ENCODE measurements at places on chromosomes 2 and 18.

GRCh38 chr2:16765356-16765755 is 99.7 kb upstream of the CYRIA start:
- DNase-seq, result no peak

DNA sequence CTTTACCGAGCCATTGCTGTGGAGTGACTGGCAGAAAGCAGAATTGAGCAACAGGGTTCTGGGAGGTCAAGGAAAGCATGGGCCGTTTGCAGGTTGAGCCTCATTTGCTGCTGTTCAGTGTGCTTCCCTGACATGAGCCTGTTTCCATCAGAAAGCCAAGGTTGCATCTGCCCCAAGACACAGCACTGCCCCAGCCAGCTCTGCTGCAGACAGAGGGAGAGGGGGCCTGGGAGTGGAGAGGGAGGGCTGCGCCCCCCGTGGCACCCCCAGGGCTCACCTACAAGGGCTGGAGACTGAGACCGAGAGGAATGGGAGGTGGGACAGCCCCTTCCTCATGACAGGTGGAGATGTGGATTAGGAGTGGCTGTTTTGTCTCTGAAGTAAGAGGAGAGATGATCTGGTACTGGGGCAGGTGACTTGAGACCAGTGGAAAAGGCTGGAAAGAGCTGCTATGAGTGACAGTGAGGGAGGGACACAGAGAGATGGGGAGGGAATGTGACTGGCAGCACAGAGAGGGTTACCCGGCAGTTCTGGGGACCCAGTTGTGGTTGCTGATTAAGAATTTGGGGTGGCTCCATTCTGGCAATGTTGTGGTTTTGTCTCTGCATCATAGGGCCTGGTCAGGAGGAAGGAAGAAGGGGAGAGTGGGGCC is 218.0 kb downstream of the DYSF start:
- no peak for DNase-seq

- no peak for DNase-seq
Observed at GRCh38 chr2:184734338-184734737, 136.0 kb downstream of the ZNF804A start.

GRCh38 chr2:20429528-20429927 is 17.3 kb upstream of the RHOB start:
- peak; percentile 15 for DNase-seq

- DNase-seq, result no peak
Observed at GRCh38 chr2:102147935-102148334, 5.4 kb downstream of the IL1R1 start.

- DNase-seq, result no peak
Observed at GRCh38 chr2:96325884-96326255, 753 bp downstream of the ITPRIPL1 start.

GRCh38 chr2:44895061-44895460 is 46.4 kb upstream of the SIX3 start:
- DNase-seq, result no peak

GRCh38 chr18:36527051-36527450 is 229.5 kb downstream of the FHOD3 start:
- no peak for DNase-seq

DNA sequence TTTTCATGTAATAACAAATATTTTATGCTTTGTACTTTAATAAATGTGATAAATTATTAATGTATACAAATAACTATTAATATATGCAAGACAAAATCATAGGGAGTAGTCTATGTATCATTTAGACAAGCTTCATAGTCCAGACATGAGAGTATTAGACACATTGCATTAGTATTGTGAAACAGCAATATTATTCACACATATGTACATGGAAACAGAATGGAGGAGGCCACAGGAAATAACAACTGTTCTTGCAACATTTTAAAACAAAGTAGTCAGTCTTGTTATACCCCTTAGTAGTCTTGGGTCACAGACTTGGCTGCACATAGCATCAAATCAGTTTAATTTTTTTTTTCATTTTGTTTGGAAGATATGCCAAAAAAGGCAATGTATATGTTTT is 15.8 kb downstream of the DSC1 start:
- no peak for DNase-seq

GRCh38 chr2:63424329-63425078 is 163.8 kb downstream of the WDPCP start:
- DNase-seq, result no peak

DNA sequence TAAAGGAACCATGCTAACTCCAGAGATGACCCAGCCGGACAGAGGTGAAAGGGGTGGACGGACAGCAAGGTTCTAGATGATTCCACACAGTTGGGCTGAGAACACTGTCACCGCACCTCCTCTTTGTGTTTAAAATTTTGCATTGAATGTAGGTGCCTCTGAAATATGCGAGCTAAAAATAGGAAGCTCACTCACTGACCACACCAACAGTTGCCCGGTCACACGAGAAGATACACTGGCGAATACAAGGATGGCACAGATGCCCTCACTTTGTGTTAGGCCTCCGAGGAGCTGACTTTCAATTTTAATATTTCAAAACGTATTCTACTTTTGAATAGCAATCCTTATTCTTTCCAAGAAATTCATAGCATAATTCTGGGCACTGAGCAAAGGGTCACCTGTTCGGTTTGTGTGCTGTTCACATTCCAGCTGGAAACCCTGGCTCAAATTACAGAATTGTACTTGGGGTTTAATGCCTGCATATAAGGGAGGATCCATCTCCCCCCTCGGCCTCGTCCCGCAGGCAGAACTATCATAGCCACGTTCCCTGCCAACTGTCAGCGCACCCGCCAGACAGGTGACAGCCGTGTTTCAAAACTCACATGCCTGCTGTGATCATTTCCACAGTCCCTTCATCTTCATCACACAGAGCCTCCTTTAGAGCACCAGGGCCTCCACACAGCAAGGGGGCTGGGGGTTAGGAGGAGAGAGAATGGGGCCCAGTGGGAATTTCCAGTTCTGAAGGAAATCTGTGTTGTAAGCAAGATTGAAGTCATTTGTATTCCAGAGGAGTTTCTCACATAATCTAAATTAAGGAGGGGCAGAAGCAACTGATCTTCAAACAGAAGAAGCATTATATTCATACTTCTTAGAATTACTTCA is 48.2 kb downstream of the ADI1 start:
- DNase-seq, result no peak

- no peak for DNase-seq
Observed at GRCh38 chr2:160145471-160145870, 54.6 kb downstream of the ITGB6 start.

DNA sequence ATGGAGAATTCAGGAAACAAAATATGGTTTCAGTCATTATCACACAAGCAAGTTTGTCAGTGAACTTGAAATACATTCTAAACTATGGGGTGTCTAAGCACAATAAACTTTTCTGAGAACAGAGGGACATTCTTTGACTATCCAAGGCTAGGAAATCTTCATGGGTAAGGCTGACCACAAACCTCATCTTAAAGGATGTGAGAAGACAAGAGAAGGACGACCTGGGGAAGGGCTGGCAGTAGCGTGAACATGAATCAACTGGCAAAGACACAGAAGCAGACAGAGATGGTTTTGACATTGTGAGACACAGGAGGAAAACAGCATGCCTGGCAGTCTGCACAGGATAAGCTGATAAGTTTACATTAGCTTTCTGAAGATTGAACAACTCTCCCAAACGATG is 752.4 kb upstream of the SLC8A1 start:
- DNase-seq, result no peak

DNA sequence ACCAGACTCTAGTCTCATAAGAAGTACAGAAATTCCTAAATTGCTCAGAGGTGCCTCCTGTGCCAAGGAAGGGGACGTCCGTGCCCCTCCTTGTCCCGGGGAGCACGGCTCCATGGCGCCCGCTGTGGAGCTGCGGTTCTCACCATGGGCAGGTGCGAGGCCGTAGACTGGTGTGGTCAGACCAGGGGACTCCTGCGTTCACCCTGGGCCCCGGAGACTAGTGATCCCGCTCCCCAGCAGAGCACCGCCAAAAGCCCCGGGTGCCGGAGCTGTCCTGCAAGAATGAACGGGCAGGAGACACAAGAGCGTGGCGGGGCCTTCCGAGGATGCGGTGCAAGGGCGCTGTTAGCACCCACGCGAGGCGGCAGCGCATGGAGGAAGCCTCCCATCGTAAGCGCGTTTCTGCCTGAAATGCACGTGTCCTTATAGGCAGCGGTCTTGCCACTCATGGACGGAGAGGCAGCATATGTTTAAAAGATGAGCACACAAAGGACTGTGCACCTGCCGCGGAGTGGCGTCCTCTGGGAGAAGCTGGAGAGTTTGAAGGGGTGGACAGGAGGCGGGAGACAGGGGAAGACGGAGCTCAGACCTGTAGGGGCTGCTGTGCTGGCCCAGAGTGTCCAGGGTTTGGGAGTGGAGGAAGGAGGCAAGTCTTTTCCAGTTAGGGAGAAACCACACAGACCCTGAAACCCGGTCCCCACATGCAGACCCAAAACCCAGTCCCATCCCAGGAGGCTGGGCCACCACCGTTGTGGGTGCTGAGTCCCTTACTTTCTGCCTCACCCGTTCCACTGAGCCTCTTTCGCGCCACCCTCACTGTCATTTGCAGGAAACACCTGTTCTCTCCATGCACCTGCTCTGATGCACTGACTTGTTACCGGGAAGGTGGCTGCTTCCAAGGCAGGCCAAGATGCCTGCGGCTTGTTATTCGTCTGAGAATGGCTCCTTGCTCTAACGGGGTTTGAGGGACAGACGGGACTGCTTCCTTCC is 7.5 kb upstream of the KCNG2 start:
- DNase-seq, result no peak

DNA sequence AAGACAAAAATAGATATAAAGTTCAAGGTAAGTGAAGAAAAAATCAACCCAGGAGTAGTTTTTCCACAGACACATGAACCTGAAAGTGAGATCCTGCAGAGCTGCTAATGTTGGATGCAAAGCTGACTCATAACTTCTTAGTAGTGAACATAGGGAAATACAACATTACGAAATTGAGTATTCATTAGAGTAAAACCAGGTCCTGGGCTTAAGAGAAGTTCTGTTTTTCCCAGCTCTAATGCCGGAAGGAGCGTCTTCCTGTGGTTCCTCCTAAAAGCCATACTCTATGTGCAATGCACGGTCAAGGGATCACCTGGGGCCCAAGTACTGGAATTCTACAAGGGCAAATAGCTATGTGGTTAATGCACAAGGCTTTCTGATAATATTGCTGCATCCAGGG is 141.7 kb downstream of the RBMS1 start:
- no peak for DNase-seq

DNA sequence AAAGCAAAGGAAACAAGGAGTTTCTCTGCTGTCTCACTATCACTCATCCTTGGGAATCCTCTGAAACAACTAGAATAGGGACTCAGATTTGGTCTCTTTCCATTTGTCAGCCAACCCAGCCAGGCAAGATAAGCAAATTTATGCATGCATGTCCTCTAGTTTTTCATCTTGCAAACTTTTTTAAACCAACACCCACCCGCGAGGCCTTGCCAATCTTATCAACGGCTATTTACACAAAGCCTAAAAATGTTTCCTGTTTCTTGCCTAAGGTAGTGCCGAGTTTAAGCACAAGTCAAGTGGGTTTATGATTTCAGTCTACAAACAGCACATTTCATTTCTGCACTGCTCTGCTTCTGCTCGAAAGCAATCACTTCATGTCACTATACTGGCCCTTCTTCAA is 240.9 kb downstream of the STK39 start:
- no peak for DNase-seq

GRCh38 chr2:181973171-181973783 is 12.4 kb upstream of the PPP1R1C start:
- no peak for DNase-seq

DNA sequence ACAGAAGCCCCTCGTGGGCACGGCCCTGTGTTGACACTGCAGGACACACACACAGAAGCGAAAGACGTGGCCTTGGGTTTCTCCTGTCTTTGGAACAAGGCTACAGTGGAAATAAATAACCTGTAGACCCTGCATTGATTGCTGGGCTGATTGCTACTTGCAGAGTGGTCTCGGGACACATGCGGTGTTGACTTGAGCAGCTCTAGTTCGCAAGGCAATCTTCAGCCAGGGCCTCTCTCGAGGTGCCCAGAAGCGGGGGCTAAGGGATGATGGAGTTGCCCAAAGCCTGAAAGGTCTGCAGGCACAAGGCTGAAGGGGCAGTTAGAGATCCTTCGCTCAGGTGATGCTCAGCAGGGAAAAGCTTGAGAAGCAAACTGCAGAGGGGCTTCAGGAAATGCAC is 180.3 kb downstream of the SEPTIN10 start:
- no peak for DNase-seq

GRCh38 chr2:230770804-230771203 is 58.2 kb downstream of the CAB39 start:
- DNase-seq, result no peak

DNA sequence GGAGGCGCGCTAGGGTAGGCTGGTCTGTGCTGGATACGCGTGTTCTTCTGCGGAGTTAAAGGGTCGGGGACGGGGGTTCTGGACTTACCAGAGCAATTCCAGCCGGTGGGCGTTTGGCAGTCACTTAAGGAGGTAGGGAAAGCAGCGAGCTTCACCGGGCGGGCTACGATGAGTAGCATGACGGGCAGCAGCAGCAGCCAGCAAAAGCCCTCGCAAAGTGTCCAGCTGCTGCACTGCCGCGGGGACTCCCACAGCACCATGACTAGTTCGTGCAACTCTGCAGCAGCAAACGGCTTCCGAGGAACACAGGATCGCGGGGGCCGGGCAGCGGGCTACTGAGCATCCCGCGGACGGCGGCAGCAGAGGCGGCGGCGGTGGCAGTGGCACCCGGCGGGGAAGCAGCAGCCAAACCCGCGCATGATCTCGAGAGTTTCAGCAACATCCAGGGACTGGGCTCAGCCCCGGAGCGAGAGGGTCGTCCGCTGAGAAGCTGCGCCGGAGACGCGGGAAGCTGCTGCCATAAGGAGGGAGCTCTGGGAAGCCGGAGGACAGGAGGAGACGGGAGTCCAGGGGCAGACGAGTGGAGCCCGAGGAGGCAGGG is 368 bp downstream of the TMEFF2 start:
- DNase-seq, result no peak

DNA sequence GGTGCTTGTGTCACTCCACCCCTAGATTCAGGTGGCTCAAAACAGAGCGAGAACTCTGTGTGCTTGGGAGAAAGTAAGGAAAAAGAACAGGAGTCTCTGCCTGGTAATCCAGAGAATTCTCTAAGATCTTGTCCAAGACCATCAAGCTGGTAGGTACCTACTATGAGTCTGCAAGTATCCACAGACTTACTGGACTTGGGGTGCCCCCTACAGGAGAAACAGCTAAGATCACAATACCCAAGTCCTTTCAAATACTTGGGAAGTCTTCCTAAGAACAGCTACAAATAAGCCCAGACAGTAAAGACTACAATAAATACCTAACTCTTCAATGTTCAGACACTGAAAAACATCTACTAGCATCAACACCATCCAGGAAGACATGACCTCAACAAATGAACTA is 1143.6 kb upstream of the ACVR2A start:
- DNase-seq, result no peak

- no peak for DNase-seq
Observed at GRCh38 chr2:18551623-18552022, 8.8 kb downstream of the RDH14 start.

DNA sequence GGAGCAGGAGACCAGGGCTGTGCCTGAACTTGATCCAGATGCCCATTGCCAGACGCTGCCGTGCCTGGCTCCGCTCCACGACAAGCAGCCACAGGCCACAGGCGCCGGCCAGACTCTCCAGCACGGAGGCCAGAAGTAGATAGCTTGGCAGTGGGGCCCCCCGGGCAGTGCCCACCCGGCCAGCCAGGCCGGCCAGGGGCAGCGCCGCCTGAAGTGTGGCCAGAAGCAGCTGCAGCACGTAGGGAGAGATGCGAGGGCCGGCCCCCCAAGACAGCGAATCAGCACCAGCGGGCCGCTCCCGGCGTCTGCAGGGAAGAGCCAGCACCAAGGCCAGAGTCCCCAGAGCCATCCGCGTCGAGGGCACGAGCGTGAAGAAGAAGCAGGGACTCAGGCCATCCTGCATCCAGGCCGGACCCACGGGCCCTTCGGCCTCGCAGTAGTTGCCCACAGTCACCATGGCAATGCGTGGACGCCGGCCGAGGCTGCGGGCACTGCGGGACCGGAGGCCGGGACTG is 484 bp downstream of the ABCB6 start:
- DNase-seq, result peak; percentile 85

Data from midbrain (tissue), 1 donor.